NCI-H345 (cell line): ENCODE measurements at places on chromosomes 3 and 15.

DNA sequence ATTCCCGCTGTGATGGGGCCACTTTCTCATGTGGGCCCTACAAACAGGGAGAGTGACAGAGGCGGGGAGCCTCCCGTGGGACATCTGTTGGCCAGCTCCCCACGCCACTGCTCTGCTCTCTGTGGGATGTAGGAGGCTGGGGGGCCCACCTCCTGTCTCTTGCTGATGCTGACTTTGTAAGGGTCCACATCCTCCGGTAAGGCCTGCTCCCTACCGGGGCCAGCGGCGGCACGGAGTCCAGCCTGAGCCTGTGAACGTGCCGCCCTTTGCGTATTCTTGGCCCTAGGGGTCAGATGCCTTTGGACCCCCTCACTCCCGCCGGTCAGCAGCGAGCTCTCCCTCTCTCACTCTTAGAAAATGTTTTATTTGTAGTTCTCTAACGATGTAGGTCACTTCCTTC, 153.2 kb downstream of the LRRC28 start:
- no peak for DNase-seq

DNA sequence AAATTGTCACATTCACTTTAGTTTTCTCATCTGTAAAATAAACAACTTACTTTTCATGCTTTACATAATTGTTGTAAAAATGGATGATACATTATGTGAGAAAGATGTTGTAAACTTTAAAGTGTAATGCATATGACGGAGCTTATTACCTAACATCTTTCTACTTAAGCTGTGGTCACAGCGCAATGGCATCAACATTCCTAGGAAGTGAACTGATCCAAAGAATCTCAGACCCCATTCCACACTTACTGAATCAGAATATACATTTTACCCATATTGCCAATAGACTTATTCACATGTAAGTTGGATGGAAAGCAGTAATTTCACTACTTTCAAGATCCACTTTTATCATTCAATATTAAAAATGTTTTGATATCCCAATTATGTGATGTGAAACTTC, 497.5 kb downstream of the FGF12 start:
- no peak for DNase-seq

DNA sequence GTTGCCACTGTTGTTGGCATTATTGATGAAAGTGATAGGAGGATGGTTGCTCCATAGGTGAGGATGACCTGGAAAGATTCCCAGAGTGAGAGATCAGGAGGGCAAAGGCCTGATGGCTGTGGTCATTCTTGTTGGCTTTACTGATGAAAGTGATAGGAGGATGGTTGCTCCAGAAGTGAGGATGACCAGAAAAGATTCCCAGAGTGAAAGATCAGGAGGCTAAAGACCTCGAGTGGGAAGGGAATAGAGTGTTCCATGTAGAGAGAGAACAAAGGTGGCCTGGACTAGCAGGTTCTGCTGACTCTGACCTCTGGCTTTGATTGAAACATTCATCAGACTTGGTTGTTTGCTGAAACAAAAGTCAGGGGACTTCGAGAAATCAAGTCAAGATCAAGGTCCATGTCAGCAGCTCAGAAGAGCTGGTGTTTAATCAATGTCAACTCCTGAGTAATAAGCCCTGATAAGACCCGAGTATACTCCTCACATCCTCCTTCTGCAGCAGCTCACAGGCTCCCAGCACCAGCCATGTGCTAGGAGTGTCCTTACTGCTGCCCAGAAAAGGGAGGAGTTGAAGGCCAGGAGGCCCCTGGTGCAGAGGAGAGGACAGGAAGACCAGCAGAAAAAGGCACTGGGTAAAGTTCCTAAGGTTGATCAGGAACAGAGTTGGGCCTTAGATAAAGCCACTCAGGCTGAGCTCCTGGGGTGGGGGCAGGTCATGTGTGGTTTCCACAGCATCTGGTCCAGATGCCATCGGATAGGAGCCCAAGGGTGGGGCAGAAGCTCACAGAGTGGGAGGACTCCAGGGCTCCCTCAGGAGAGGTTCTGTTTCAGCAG, 19.9 kb downstream of the CYP8B1 start:
- DNase-seq: no peak

- no peak for DNase-seq
These were observed 156.2 kb downstream of the CLSTN2 start for GRCh38 chr3:140091143-140091542.

DNA sequence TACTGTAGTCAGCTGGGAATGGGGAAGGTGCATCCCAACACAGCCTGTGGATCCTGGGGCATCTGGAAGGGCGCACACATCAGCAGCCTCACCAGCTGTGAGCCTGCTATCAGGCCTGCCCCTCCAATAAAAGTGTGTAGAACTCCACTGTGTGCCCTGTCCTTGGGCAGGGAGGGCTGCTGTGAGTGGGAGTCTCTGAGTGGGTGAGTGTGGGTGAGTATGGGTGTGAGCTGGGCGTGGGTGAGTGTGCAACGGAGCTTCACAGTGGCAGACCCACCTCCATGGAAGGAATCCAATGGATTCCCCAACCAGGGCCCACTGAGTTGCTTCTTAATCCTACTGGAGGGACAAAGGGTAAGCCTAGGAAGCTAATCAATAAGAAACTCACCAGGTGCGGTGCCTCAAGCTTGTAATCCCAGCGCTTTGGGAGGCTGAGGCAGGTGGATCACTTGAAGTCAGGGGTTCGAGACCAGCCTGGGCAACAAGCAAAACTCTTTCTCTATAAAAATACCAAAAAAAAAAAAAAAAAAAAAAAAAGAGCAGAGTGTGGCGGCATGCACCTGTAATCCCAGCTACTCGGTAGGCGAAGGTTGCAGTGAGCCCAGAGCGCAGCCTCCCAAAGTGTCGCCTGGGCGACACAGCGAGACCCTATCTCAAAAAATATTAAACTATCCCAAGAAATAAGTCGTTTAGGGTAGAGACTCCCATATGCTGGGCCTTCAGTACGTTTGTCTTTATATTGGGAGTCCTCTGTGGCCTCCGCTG, 555 bp upstream of the RCCD1 start:
- no peak for DNase-seq

- DNase-seq: no peak
These were observed 65.9 kb downstream of the SLCO2A1 start for GRCh38 chr3:133963657-133964396.
